ENCODE measurements at places on chromosomes 12 and 14.

DNA sequence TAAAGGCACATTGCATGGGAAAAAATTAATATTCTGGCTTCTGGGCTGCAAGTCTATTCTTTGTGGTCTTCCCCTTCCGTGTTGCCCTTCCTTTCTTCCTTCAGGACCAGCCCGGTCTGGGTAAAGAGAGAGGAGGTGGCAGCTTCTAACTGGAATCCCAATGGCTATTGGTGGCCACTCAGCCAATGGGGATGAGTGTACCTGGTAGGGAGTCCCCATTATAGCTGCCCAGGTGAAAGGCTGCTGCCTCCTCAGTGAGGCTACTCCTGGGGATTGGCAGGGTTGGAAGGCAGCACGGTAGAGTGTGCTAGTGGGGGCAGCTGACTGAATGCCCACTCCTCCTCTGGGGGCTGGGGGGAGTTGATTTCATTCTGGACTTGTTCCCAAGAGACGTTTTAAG lies 112.6 kb downstream of the RBM19 start:
- DNase-seq, result no peak

DNA sequence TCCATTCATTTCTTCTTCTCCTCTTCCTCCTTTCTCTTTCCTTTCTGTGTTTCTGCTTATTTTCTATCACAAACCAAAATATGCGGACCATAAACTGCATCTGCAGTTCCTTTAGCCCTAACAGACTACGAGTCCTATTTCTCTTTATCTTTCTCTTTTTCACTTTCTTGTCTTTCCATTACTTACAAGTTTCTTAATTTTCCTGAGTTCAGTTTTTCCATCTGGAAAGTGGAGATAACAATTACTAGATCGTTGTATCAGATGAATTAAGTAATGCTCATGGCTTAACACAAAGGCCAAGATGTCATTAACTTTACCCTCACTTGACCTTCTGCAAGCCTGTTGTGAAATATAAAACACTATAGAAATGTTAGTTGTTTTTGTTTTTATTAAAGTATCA lies 983 bp upstream of the COPS7A start:
- DNase-seq, result no peak

DNA sequence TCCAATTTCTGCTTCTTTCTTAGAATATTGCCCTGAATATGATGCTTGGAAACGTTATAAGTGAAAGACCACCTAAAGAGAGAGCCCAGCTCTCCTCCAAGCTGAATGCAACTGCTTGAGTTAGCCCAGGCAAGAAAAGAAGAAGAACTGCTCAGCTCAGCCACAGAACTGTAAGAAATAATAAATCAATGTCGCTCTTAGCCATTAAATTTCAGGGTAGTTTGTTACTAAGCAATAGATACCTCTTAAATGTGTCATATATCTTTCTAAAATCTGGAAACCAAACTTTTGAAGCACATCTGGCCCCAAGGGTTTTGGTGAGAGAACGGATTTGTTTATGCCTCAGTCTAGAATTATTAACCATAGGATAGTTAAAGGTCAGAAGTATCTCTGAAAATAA lies 50.4 kb downstream of the SLC6A15 start:
- DNase-seq, result no peak

- DNase-seq, result no peak
Measured at GRCh38 chr12:49937639-49938300, 12.8 kb upstream of the AQP2 start.

- DNase-seq, result peak; percentile 29
Measured at GRCh38 chr12:62581288-62582064, 114.8 kb downstream of the MON2 start.

- DNase-seq, result no peak
Measured at GRCh38 chr14:97458661-97459579, 661.7 kb downstream of the VRK1 start.

DNA sequence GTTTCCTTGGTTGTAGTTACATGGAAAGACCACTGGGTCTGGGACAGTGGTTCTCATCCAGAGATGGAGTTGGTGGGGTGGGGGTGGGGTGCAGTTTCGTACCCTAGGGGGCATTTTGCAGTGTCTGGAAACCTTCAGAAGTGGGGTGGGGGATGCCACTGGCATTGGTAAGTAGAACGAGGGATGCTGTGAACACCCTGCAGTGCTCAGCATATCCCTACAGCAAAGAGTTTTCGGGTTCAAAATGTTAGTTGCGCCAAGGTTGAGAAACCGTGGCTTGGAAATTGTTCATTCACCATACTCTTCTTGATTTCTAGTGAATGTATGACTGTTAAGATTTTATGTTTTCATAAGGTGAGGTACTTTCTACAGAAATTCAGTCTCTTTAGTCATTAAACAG lies 28.7 kb downstream of the TRAF3 start:
- DNase-seq, result no peak

DNA sequence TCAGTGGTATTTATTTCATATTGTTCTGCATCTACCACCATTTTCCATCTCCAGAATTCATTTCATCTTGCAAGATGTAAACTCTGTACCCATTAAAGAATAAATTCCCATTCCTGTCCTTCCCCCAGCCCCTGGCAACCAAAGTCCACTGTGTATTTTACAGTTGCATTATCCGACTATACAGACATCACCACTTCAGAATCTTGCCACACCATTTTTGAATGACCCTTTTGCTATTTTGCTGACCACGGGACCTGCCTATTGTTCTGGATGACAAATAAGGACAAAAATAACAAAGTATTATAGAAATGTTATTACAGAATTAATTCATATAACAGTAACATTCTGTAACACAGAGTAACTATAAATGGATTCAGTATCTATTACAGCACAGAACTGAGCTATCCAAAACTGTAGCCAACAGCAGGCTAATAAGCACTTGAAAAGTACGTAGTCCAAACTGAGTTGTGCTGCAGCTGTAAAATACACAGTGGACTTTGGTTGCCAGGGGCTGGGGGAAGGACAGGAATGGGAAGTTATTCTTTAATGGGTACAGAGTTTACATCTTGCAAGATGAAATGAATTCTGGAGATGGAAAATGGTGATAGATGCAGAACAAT lies 61.3 kb downstream of the CDK17 start:
- no peak for DNase-seq

DNA sequence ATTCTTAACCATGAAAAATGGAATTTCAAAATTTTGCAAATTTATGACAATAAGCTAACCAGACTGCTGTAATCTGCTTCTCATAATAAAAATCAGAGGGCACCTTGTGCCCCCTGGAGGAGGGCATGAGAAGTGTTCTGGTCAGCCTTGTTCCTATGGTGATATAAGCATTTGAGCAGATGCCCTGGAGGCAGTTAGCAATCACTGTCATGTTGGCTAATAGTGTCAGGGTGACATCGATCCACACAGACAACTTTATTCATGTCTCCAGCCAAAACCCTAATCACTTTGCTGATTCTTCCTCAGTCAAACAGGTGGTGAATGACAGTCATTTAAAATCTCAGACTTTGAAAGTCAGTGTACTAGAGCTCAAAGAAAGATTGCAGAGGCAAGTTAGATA lies 943.0 kb downstream of the GALC start:
- no peak for DNase-seq

GRCh38 chr12:10540776-10541205 lies 35.1 kb downstream of the EIF2S3B start:
- DNase-seq, result no peak

GRCh38 chr14:99732436-99733210 lies 48.5 kb downstream of the CYP46A1 start:
- no peak for DNase-seq

- no peak for DNase-seq
Measured at GRCh38 chr12:15672671-15673270, 116.4 kb downstream of the EPS8 start.

DNA sequence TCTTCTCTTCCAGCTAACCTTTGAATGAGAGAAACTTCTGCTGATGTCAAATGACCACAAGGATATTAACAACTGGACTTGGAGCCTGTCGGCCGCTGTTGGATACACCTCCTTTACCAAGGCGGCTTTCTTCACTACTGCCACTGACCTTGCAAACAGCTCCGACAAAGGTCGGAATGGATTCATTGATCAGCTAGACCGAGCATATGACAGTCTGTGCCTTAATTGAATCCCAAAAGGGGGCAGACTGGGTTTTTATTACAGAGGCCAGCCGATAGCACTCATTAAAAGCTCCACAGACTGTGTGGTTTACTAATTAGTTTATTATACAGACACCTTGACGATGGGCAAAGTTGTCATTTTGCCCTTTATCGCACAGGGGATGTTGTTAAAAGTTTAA lies 394.5 kb downstream of the RERGL start:
- no peak for DNase-seq

- DNase-seq, result no peak
Measured at GRCh38 chr12:105588106-105588505, 257.6 kb downstream of the C12orf75 start.

GRCh38 chr14:81234278-81234677 lies 13.5 kb upstream of the GTF2A1 start:
- no peak for DNase-seq

GRCh38 chr14:103688906-103689902 lies 26.0 kb downstream of the XRCC3 start:
- peak; percentile 74 for DNase-seq

GRCh38 chr12:52073531-52074381 lies 4.0 kb downstream of the ATG101 start:
- DNase-seq, result no peak

DNA sequence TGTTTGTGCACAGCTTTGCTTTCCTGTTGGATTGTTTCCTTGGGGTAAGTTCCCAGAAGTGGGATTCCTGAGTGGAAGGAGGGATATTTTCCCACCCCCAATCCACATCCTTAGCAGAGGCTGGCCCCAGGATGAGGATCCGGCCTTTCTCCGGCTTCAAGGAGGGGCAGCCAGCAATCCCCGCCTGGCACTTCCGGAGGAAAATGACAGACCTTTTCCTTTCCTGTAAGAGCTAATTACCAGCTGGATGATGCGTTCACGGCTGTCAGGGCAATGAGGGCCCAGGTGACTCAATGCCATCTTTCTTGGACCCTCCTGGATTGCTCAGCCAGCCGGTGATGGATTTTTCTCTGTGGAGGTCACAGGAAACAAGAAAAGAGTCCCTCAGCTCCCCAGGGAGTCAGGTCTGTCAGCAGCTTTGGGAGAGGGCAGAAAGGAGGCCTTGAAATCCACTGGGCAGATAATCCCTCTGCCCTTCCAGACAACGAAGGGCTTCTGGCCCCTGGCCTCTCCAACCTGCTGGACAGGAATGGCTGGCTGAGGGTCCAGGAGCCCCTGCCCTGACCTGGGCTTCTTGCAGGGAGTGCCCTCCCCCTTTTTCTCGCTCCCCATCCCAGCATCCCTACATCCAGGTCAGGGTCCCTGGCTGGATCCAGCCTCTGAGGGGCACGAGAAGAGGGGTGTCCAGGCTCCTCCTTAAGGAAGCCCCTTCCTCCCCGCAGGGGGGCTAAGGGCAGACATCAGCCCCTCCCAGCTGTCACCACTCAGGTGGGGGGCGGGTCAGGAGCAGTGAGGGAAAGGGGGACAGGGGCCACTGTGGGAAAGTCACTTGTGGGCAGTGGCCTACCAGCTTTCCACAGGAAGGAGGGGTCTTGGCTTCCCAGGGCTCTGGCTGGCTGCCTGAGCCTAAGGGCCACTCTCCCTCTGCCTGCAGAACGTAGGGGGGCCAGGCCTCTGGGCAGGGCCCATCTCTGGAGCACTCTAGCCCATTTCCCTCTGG lies 16.1 kb upstream of the CCDC85C start:
- no peak for DNase-seq

- no peak for DNase-seq
Measured at GRCh38 chr12:89762498-89763170, 54.0 kb upstream of the ATP2B1 start.
